ENCODE measurements at places on chromosomes 6 and 20.

DNA sequence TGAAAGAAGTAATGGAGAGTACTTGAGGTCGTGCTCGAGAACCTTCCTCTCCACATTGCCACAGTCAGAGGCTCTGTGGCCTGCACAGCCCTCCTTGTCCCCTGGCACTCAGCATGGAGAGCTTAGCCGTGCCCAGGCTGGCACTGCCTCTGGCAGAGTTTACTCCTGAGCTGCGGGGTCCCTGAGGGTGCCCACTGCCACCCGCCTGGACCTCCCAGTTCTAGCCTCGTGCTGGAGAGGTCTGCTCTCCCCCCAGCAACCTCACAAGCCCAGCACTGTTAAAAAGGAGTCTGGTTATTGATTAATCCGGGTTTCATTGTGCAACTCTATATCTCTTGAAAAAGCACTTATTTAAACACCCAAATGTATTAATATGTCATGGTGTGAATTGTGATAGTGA, 226.8 kb downstream of the TMEM242 start:
- DNase-seq, result no peak

- no peak for DNase-seq
Measured at GRCh38 chr6:84228198-84228543, 728 bp upstream of the CEP162 start.

DNA sequence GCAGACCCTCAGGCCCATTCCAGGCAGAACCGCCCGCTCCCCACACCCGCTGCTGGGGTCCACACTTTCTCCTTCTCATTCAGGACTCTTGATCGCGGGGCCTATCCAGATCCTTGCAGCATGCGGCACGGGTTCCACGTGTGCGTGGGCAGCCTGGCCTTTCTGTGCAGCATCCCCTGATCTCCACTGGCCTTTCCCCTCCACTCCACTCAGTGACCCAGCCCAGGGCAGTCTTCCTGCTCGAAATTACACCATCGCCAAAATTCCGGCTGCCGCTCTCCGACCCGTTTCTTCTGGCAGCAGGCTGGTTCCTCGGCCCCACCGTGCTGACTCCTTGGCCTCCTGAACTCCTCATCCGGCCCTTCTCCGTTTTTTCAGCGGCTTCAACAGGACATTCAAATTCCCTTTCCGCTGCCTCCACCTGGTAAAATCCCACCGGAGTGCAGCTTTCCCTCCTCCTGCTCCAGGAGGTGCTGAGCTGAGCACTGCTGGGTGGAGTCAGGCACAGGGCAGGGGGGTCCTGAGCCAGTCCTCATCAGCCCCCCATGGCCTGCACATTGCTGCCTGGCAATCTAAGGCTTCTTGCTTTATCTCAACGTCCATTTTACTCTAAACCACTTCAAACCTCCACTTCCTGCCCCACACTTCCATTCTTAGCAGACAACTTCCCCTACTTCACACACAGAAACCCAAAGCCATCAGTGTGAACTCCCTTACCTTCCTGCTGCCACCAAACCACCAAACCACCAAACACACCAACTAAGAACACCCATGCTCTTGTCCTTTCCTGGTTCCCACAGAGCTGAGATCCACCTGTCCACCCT, 9.0 kb downstream of the SFT2D1 start:
- DNase-seq, result peak; percentile 34

GRCh38 chr6:27605401-27606342, 132.8 kb upstream of the ZNF184 start:
- DNase-seq, result peak; percentile 95

DNA sequence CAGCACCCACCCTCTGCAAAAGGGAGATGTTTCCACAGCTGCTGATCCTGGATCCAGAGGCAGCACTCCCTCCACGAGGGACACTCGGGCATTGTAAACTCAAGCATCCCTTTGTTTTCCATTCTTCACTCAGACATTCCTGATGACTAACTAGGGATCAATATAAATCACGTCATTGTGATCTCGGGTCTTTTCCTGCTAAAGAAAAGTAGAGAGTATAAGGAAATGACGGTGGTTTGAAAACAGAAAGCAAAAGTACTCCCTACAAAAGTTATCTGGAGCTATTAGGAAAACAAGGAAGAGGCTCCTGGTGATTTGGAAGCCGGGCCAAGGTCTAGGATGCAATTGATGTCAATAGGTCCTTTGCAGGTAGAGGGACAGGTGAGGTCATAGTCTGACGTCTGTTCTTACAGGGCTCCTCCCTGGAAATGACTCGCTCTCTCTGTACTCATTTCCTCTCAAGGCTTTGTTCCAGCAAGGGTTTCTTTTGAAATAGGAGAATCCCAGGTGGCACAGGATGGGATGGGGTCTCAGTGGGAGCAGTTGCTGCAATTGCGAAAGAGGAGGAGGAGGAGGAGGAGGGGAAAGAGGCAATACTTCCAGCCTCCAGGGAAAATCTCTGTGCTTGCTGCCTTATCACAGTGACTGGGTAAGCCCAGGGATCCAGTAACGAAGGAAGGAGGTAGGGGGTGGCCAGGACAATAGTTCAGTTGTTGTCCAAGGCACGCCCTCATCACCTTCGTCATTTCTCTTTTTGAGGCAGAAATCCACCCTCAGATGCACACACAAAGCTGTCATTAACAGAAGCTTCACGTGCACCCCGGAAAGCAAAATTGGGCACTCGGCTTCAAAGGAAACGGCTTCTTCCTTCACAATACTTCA, 222.8 kb downstream of the LY86 start:
- peak; percentile 59 for DNase-seq

- DNase-seq, result no peak
Measured at GRCh38 chr6:43089467-43089866, 13.4 kb downstream of the PTK7 start.

DNA sequence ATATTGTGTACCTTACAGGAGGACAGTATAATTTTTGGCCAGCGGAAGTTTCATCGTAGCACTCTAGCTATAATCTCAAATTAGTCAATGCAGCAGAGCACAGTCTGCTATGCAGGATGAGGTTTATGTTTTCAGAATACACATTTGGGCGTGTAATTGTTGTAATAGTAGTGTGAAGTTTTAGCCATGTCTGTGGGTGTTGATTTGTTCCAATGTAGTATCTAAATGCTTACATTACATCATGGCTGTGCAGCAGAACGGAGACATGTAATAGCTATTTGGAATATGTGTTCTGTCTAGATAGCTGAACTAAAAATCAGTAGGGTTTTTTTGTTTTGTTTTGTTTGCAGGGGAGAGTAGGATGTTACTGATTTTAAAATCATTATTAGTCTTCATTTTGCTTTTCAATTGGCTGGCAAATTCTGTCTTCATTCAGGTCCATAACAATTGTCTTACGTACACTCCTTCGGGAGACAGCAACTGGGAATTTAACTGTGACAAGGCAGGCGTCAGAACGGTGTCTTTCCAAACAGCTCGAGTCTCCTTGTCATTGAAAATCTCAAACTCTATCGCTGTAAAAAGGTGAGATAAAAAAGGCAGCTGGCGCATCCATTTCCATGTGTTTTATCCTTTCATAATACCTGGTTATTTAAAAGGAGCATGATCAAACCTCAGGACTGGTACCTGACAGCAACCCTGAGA, 65.1 kb upstream of the CDH4 start:
- DNase-seq, result no peak
